Vagina (tissue), 2 donors: ENCODE measurements at places on chromosomes 6 and 20. TPM values are rescaled to one million over a fixed set of nuclear protein-coding genes. Genes with fewer than 3 reads are reported as not detected.
A peak's percentile ranks its signal among the peaks of the same experiment; 100 is the strongest.

- no peak for DNase-seq
- H3K27ac ChIP-seq: no peak overlapping the region
- no peak overlapping the region for H3K4me3 ChIP-seq
- H3K4me1 ChIP-seq: peaks cover 5% of the 10 kb centered on the region
- no peaks in the 10 kb centered on the region for H3K27me3 ChIP-seq
- H3K36me3 ChIP-seq: no peaks in the 10 kb centered on the region
Observed at GRCh38 chr6:128138694-128139093, 237.8 kb upstream of the THEMIS start.

DNA sequence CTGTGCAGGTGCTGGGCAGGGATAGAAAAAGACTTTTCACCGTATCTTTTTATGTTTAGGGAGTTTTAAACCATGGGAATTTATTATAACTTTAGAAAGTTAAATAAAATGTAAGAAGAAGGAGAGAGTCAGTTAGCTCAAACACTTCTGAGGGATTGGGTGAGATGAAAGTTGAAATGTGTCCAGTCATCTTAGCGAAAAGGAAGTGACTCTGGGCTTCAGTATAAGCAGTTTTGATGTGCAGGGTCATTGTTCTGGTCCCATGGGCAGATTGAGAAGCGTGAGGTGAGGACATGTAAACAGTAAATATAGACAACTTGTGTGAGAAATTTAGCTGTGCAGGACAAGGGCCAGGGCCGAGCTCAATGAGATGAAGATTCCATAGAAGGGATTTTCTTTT is 66.9 kb downstream of the TOX2 start:
- H3K4me1 ChIP-seq: no peaks in the 10 kb centered on the region
- H3K36me3 ChIP-seq: no peaks in the 10 kb centered on the region
- DNase-seq: no peak
- H3K4me3 ChIP-seq: no peak overlapping the region
- H3K27me3 ChIP-seq: no peaks in the 10 kb centered on the region

DNA sequence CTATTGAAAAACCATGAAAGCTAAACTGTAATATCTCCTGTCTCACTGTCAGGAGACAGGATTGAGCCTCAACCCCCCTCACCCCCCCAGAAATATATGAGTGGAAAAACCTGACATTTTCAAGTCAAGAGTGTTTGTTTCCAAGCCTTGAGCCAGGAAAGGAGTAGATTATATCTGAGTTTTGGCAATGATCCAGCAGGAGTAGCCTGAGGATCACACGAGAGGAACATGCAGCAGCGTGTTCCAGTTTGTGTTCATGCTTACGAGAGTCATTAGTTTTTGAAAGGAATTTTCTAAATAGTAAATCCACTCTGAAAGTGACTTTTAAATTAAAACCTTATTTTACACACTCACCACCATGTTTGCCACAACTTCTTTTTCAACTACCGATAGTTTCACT is 15.8 kb downstream of the IL22RA2 start:
- H3K4me1 ChIP-seq: peaks cover 17% of the 10 kb centered on the region
- H3K27ac ChIP-seq: no peak overlapping the region
- H3K36me3 ChIP-seq: no peaks in the 10 kb centered on the region
- no peaks in the 10 kb centered on the region for H3K27me3 ChIP-seq
- no peak for DNase-seq

GRCh38 chr6:6090861-6091607 is 84.3 kb upstream of the NRN1 start:
- no peaks in the 10 kb centered on the region for H3K27me3 ChIP-seq
- H3K27ac ChIP-seq: no peak overlapping the region
- no peak overlapping the region for H3K4me3 ChIP-seq

GRCh38 chr20:9146649-9147048 is 77.8 kb downstream of the PLCB4 start:
- no peaks in the 10 kb centered on the region for H3K36me3 ChIP-seq
- peaks cover 12% of the 10 kb centered on the region for H3K4me1 ChIP-seq
- no peak overlapping the region for H3K27ac ChIP-seq
- no peak for DNase-seq
- no peak overlapping the region for H3K4me3 ChIP-seq

- no peak overlapping the region for H3K4me3 ChIP-seq
- H3K4me1 ChIP-seq: no peaks in the 10 kb centered on the region
- H3K27ac ChIP-seq: no peak overlapping the region
- no peaks in the 10 kb centered on the region for H3K36me3 ChIP-seq
- no peak for DNase-seq
- no peaks in the 10 kb centered on the region for H3K27me3 ChIP-seq
Observed at GRCh38 chr6:138234363-138234762, 16.1 kb upstream of the PBOV1 start.

- DNase-seq: no peak
- H3K27ac ChIP-seq: no peak overlapping the region
- no peak overlapping the region for H3K4me3 ChIP-seq
- no peaks in the 10 kb centered on the region for H3K36me3 ChIP-seq
- no peaks in the 10 kb centered on the region for H3K4me1 ChIP-seq
Observed at GRCh38 chr20:11677836-11678235, 239.9 kb upstream of the BTBD3 start.

- DNase-seq: no peak
- H3K4me1 ChIP-seq: no peaks in the 10 kb centered on the region
- H3K27me3 ChIP-seq: no peaks in the 10 kb centered on the region
- H3K4me3 ChIP-seq: no peak overlapping the region
- H3K27ac ChIP-seq: no peak overlapping the region
Observed at GRCh38 chr6:10655508-10656055, 38.8 kb downstream of the C6orf52 start.

- no peaks in the 10 kb centered on the region for H3K36me3 ChIP-seq
- peaks cover 27% of the 10 kb centered on the region for H3K4me1 ChIP-seq
- peak within 1 kb of the TSS; percentile 50 for H3K4me3 ChIP-seq
- H3K27me3 ChIP-seq: peaks cover 21% of the 10 kb centered on the region
- no peak for DNase-seq
Observed at GRCh38 chr20:62475772-62476055, at the start of gene GATA5. TSS of gene GATA5 (minus strand) at chr20:62475995. CDS start at chr20:62475521, 474 bp downstream.

The SLX4IP gene
- 4.9 TPM for total RNA-seq

The HLA-B gene
- 921 TPM for total RNA-seq

DNA sequence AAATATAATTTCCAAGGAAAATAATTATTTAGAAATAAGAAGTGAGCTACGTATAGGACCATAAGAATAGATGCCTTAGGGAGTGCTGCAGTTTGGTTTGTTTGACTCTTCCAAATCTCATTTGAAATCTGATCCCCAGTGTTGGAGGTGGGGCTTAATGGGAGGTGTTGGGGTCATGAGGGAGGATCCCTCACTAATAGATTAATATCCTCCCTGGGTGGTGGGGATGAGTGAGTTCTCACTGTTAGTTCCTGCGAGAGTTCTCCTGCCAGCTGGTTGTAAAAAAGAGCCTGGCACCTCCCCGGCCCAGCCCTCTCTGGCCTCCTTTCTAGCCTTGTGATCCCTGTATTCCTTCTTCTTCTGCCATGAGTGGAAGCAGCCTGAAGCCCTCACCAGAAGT is 69.3 kb downstream of the RCAN2 start:
- H3K4me1 ChIP-seq: no peaks in the 10 kb centered on the region
- H3K36me3 ChIP-seq: no peaks in the 10 kb centered on the region
- no peaks in the 10 kb centered on the region for H3K27me3 ChIP-seq
- DNase-seq: no peak
- no peak overlapping the region for H3K4me3 ChIP-seq

The STX16 gene
- 49.4 TPM for total RNA-seq

- no peak for DNase-seq
- no peak overlapping the region for H3K4me3 ChIP-seq
- H3K27me3 ChIP-seq: no peaks in the 10 kb centered on the region
- H3K27ac ChIP-seq: no peak overlapping the region
- no peaks in the 10 kb centered on the region for H3K4me1 ChIP-seq
- no peaks in the 10 kb centered on the region for H3K36me3 ChIP-seq
Observed at GRCh38 chr6:157528931-157529653, 148.1 kb downstream of the ZDHHC14 start.

DNA sequence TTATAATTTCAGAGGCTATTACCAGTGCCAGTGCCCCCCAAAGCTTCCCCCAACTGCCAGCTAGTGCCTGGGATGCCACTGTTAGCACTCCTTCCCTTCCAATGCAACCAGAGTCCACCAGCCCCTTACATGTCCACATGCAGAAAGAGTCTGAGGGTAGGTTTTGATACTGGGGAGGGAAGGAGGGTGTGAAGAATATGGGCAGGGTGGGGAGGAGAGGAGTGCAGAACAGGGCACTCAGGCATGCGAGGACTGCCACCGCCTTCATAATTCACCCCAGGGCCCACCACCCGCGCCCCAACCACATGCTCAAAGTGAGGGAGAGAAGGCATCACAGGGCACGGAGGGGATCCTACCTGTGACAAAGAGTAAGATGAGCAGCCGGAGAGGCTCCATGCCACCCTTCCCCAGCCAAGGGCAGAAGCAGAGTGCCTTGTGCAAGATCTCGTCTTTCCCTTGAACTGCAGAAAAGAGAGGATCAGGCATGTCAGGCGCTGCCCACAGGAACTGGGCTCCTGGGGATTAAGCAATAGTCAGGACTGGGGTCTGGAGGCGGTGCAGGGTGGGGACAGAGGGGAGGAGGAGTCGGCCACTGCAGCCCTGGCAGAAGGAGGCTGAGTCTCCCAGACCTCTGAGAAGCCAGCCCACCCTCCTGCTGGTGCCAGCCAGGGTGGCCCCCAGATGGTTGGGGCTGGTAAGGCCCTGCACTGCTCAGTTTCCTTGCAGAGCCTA is at the start of gene TREM2:
TSS of gene TREM2 (minus strand) at position 430 of the 732 bp plus-strand sequence. CDS start at position 396, 34 bp downstream.
- no peaks in the 10 kb centered on the region for H3K27me3 ChIP-seq
- H3K4me3 ChIP-seq: no peak within 1 kb of the TSS
- H3K4me1 ChIP-seq: no peaks in the 10 kb centered on the region
- H3K27ac ChIP-seq: no peak within 1 kb of the TSS
- no peaks in the 10 kb centered on the region for H3K36me3 ChIP-seq
- DNase-seq: peak; percentile 70

The HLA-DQA2 gene
- 2.2 TPM for total RNA-seq
